ENCODE measurements at places on chromosomes 16 and 17. TPM values are rescaled to one million over a fixed set of nuclear protein-coding genes. Genes with fewer than 3 reads are reported as not detected.

- no peak for DNase-seq
Measured at GRCh38 chr16:71826533-71827017, 17.9 kb upstream of the AP1G1 start.

- DNase-seq = no peak
Measured at GRCh38 chr16:15055141-15056053, 477 bp downstream of the NTAN1 start.

Gene C16orf92
- total RNA-seq = not detected

Gene C16orf95
- 2.2 TPM for total RNA-seq
